Right renal cortex interstitium (tissue), 3 donors: ENCODE measurements at places on chromosomes 13 and 19. TPM values are rescaled to one million over a fixed set of nuclear protein-coding genes. Genes with fewer than 3 reads are reported as not detected.

DNA sequence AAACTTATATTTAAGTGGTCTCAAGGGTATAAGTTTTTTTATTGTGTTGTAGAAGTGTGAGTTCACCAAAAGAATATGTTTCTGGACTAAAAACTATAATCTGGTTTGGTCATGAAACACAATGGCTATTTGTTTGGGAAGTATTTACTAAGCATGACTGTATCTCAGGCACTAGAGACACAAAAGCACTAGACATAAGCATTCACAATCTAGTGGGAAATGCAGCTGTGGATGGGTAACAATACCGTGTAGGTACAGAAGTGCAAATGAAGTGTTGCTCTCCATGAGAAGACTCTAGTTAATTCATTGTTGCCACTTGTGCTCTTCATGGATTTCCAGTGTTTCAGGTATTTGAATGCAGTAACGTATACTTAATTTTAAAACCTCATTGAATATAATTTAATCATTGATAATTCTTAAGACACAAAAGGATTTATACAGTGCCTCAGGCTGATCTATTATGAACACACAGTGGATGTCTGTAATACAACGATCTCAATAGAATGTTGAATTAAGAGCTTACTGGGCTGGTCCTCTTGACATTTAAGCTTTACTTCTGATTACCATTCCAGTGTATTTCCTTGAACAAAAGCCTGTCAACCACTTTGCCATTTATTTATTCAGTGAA lies 50.9 kb downstream of the TPT1 start:
- no peak for DNase-seq

GRCh38 chr19:5553892-5554291 lies 13.9 kb downstream of the TINCR start:
- DNase-seq: no peak

DNA sequence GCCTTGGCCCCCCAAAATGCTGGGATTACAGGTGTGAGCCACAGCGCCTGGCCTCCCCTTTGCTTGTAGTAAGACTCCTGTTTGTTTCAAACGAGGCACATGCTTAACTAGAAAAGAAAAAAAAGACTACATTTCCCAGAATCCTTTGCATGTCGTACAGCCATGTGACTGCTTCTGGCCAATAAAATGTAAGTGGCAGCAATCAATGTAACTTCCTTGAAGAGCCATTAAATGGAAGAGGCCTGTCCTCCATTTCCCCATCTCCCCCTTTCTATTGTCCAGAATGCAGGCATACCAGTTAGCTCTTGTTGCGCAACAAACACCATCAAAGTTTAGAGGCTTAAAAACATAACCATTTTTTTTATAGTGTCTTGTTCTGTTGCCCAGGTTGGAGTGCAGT lies 10.4 kb upstream of the GPR32 start:
- no peak for DNase-seq

GRCh38 chr13:71274923-71275608 lies 591.9 kb downstream of the DACH1 start:
- DNase-seq: no peak

DNA sequence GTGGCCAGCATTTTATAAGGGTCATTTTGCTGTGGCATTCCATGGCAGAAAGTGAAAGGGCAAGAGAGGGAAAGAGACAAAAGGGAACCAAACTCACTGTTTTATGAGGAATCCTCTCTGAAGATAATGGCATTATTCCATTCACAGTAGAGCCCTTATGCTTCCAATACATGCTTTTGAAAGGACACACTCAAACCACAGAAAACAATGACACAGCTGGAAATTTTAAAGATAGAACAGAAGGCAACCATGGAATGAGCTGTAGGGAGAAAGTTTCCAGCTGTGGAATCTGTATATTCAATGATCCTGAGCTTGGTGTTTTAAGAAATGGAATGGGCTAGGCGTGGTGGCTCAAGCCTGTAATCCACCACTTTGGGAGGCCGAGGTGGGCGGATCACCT lies 677.4 kb downstream of the SLITRK1 start:
- DNase-seq: no peak

DNA sequence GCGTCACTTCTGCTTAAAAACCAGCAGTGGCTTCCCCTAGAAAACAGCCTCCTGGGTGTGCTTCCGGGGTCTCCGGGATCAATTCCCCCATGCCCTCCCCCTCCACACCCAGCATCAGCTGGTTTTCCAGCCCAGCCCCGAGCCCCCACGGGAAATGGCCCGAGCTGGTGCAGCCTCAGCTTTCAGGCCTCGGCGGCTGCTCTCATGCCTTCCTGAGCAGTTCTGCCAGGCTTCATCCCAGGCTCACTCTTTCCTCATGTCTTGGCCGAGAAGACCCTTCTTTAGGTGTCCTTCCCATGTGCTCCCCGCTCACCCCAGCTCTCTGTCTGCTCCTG lies 103.1 kb upstream of the RNF113B start:
- DNase-seq: no peak

GRCh38 chr13:24280720-24281119 lies 28.7 kb upstream of the C1QTNF9 start:
- DNase-seq: no peak

GRCh38 chr19:29849208-29849607 lies 37.4 kb downstream of the CCNE1 start:
- no peak for DNase-seq

DNA sequence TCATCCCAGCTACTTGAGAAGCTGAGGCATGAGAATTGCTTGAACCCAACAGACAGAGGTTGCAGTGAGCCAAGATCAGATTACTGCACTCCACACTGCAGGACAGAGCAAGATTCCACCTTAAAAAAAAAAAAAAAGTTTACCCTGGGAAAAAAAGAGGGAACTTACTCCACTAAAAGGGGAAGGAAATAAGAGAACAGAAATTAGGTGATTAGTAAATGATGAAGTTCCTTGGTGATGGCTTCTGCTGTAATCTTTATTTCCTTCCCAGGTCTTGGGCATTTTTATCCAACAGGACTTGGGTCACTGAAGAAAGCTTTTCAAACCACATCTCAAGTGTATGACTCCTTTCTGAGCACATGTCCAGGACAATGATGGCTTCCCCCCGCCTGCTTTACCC lies 9.3 kb downstream of the ZNF780A start:
- DNase-seq: no peak

DNA sequence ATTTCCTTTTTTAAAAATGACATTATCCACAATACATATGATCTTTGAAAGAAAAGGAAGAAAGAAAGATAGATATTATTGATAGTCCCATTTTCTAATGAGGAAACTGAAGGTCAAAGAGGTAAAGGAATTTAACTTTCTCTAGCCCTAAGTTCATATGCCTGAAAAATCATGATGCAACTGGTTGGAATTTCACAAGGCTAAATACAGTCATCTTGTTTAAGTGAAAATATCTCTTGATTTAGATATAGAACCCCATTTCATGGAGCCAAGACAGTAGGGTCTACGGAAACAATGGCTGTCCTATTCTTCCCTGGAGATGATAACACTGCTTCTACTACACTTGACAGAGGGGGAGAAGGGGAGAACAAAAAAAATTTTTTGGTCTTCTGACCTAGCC lies 366.2 kb downstream of the DNAJC15 start:
- no peak for DNase-seq

The GSX1 gene
- not detected for polyA plus RNA-seq

The HSD17B14 gene
- 24.0 TPM for polyA plus RNA-seq

The PRTN3 gene
- polyA plus RNA-seq: 1.6 TPM

The RDH8 gene
- not detected for polyA plus RNA-seq
